ENCODE measurements at places on chromosomes 3 and 15. TPM values are rescaled to one million over a fixed set of nuclear protein-coding genes. Genes with fewer than 3 reads are reported as not detected.
A peak's percentile ranks its signal among the peaks of the same experiment; 100 is the strongest.

TRPM1 gene
- not detected for total RNA-seq

SCAANT1 gene
- not detected for total RNA-seq

- no peak overlapping the region for H3K27ac ChIP-seq
- H3K36me3 ChIP-seq = no peaks in the 10 kb centered on the region
- no peak overlapping the region for H3K4me3 ChIP-seq
Observed at GRCh38 chr3:18772699-18773305, 347.7 kb upstream of the SATB1 start.

- peak; percentile 56 for DNase-seq
- H3K4me1 ChIP-seq = no peaks in the 10 kb centered on the region
- no peaks in the 10 kb centered on the region for H3K27me3 ChIP-seq
- H3K27ac ChIP-seq = no peak overlapping the region
- no peak overlapping the region for H3K4me3 ChIP-seq
- peaks cover 2% of the 10 kb centered on the region for H3K36me3 ChIP-seq
Observed at GRCh38 chr15:57418635-57419034, 42.3 kb downstream of the CGNL1 start.

GRCh38 chr3:117399311-117400078 lies 689.9 kb downstream of the TUSC7 start:
- no peaks in the 10 kb centered on the region for H3K27me3 ChIP-seq
- no peak for DNase-seq
- no peak overlapping the region for H3K27ac ChIP-seq
- H3K4me1 ChIP-seq = no peaks in the 10 kb centered on the region
- H3K36me3 ChIP-seq = no peaks in the 10 kb centered on the region
- no peak overlapping the region for H3K4me3 ChIP-seq

DNA sequence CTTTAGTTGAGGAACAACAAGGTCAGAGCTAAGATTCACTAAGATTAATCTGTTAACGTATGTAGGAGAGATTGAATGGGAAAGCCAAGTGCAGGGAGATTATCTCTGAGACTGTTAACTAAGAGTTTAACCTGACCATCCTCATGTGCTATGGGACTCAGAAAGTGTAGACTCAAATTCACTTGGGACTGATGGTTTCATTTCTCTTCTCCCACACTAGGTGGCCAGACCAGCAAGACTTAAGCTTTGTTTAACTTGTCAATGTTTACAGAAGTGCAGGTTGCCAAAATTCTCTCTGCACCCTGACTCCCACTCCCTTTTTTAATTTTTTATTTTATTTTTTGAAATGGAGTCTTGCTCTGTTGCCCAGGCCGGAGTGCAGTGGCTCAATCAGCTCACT lies 6.3 kb upstream of the HEXA start:
- H3K36me3 ChIP-seq = no peaks in the 10 kb centered on the region
- no peak overlapping the region for H3K27ac ChIP-seq
- no peaks in the 10 kb centered on the region for H3K4me1 ChIP-seq
- H3K27me3 ChIP-seq = no peaks in the 10 kb centered on the region
- no peak for DNase-seq
- H3K4me3 ChIP-seq = no peak overlapping the region

SLC2A2 gene
- total RNA-seq = 12.6 TPM

All from kidney (tissue), 22 donors.